ENCODE measurements at places on chromosomes 12 and 14. TPM values are rescaled to one million over a fixed set of nuclear protein-coding genes. Genes with fewer than 3 reads are reported as not detected.
A peak's percentile ranks its signal among the peaks of the same experiment; 100 is the strongest.

Gene ANKRD33
- total RNA-seq: 0.81 TPM

GRCh38 chr14:24194186-24194872, 912 bp downstream of the TM9SF1 start:
- DNase-seq: no peak

DNA sequence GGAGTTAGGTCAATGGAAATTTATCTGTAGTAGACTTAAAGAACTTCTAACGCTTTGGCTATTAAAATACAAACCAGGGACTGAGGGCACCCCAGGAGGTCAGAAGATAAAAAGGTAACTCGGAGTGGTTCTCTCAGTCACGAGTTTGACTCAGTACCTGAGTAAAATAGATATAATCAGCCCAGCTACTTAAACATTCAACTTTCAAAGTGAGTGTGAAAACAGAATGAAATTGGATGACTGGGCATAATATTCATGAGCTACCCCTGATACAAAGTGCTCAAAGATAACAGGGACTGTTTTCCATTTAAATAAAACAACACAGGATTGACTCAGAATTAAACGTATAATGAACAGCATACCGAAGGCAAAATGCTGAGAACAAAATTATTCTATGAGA, 75.0 kb downstream of the FOXN3 start:
- DNase-seq: no peak

DNA sequence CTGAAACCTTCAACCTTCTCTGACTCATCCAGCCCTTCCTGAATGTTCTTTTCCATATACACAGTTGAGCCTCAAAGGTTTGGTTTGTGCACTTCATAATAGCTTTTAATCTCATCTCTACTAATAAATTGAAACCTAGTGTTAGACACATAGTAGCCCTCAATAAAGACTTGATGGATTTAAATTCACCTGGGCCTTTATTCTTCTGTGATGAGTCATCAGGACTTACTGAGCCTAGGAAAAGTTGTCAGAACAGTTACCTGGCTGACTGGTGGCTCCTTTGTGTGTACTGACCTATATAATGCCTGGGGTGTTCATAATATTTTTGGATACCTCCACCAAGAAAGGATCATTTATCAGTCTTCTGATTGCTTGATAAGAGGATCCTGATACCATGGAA, 86.4 kb upstream of the NTF3 start:
- DNase-seq: no peak

Gene SART3
- total RNA-seq: 80.7 TPM

DNA sequence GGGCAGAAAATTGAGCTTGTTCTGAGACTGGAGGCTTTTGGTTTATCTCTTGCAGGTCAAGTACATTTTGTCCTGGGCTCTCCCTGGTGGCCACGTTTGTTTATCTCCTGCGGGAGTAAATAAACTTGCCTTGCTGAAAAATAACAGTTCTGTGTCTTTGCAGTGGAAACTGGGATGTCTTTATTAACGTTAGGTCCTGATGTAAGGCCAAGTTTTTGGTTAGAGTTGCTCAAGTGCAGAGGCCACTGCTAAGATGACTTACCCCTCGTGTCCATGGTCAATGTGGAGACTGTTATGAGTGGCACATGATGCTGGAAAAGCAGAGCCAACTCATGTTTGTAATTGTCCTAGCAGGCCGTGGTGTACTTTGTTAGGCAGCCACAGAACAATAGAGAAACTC, 3.8 kb downstream of the PTPN11 start:
- no peak for DNase-seq

DNA sequence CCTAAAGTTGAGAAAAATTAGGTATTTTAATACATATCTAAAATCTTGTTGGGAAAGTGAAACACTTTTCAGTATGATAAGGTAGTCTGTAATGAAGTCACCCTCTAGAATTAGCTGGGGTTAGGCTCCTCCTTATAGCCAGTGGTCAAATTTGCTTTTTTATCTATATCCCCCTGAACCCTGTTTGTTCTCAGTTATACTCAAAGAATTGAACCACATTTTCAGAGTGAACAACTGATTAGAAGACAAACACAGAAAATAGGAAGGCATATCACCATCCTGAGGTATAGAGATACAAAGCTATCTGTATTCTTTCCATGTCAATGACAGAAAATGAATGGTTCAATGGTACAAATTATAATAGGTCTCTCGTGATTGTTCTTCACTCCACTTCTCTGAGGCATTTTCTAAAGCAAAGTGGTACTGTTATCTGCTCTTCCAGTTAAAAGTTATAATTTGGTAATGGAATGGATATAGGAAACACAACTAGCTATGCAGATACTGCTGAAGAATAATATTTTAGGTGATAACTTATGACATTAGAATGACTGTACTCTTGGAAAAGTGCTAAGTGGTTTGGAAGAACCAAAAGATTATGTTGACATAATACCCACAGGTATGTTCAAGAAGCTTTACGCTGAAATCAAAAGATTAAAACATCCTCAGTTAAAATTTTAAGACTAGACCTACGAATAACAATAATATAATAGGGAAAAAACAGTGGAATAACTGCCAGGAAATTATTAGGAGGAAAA, 27.6 kb downstream of the WASHC3 start:
- no peak for DNase-seq

Gene ADAM20
- 0.28 TPM for total RNA-seq

Gene FSCB
- not detected for total RNA-seq

Gene GZMH
- not detected for total RNA-seq

GRCh38 chr14:90534091-90534837, 137.4 kb downstream of the CALM1 start:
- no peak for DNase-seq

DNA sequence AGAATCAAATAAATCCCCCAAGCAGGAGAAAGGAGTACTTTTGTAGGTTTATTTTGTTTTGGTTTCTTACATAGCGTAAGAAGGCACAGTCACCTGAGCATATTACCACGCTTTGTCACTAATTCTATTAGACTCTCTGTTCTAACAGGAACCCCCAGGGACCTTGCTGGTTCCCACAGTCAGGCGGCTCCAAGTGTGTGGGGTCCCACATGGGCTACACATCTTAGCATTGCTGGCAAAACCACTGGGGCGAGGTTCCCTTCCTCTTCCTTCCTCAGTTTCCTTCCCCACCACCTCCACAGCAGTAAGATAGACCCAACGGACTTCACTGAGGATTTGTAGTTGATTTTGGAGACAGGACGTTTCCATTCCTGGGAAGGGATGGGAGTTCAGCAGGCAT, 49.1 kb downstream of the TMEM132C start:
- no peak for DNase-seq

GRCh38 chr12:113273053-113273725, 51.9 kb downstream of the TPCN1 start:
- DNase-seq: no peak

Gene DPPA3
- total RNA-seq: 2.0 TPM

Gene SMCO2
- 0.20 TPM for total RNA-seq

GRCh38 chr14:22657861-22658260, 13.7 kb upstream of the OR6J1 start:
- no peak for DNase-seq

GRCh38 chr12:129305851-129306250, 452.6 kb downstream of the GLT1D1 start:
- no peak for DNase-seq

DNA sequence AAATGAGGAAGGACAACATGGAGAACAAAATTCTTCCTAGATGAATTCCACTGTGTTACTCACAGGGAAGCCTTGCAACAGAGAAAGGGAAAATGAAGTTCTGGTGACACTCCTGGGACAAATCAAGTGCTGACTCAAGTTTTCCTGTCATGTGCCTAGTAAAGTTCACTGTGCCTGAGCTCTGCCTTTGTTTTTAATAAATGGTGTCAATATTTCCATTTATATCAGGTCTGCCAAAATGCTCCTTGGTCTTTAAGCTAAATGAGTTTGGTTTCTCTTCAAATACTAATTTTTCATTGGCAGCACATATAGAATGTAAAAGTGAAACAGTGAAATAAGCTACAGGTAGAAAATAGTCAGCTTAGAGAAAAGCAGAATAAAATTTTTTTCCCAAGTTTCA, 33.0 kb downstream of the HIGD1C start:
- DNase-seq: no peak

DNA sequence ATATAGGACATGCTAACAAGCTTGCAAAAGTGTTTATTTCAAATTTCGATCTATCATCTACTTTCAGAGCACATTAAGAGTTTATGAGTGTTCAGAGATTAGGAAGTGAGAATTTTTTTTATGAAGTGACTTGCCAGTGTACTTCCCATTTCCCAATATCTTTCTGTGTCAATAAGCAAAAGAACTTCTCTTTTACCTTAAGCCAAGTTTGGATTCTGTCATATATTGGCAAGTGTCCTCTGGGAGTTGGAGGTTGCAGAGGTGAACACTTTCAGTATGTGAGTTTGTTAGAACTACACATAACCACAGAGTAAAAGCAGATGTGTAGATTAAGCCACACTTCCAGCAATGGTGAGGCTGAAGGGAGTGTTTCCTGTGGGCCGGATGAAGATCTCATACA, 16.6 kb upstream of the KLRF1 start:
- DNase-seq: no peak

Gene KERA
- total RNA-seq: not detected

DNA sequence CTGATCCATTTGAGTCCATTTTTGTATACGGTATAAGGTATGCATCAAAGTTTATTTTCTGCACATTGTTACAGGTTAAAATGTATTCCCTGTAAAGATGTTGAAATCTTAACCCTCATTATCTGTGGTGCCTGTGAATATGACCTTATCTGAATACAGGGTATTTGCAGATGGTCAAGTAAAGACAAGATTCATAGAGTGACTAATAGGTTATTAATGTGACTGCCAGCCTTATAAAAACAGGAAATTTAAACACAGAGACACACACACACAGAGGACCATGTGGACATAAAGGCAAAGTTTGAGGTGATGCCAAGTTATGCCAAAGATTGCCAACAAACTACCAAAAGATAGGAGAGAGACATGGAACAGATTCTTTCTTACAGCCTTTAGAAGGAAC, 347.2 kb upstream of the DCN start:
- no peak for DNase-seq

DNA sequence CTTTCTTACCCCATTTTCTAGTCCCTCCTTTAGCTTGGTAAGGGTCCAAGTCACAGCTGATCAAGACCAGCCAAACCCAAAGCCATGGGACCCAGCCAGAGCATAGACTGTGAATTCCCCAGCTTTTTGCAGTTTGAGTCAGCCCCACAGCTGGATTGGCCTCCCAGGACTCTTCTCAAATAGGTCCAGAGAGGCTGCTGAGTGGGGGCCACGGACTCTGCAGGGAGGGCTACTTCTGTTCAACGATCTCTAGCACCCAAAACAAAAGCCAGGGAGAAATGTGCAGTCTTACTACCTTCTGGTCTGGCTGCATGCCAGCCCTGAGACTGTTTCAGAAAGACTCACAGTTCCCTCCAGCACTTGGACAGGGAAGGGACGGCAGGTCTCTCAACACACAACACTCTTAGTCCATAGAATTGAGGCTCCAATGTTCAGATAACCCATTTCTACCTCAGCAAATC, 1.6 kb downstream of the VDR start:
- no peak for DNase-seq

DNA sequence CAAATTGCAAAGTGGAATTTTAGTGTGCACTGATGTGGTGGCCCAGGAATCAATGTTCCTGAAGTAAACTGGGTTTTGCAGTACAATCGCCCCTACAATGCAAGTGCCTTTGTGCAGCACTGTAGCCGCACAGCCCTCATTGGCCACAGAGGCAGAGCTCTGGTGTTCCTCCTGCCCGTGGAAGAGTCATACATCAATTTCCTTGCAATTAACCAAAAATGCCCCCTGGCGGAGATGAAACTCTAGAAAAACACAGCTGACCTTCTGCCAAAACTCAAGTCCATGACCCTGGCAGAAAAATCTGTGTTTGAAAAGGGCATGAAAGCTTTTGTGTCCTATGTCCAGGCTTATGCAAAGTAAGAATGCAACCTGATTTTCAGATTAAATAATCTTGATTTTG, 117.9 kb upstream of the PRB2 start:
- DNase-seq: peak; percentile 45

- no peak for DNase-seq
Measured at GRCh38 chr14:93078870-93079269, 36.9 kb downstream of the ITPK1 start.

Gene BIN2
- not detected for total RNA-seq

Gene HDAC7
- total RNA-seq: 72.1 TPM

DNA sequence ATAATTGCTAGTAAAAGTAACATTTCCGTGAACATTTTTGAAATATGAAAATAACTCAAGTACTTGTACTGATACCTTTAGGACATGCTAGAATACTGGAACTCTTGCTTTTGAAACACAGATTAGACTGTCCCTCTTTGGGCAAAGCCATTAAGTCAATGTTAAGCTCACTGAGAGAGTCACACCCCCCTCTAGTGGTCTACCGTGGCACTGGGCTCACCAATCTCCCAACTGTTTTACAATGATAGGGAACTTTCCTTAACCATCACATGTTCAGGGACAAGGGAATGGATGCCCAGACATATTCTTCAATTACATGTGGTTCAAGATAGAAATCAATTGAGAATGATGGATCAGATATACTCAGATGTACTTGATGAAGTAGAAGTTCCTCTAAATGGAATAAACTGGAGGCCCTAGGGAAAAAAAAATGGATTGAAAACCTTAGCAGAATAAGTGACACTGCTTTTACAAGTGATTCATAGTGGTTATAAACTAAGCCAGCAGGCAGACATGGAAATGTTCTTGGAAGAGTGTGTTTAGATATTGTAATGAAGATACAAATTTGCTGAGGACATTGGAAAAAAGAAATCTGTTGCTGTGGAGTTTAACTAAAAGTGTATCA, 17.8 kb downstream of the NANOG start:
- DNase-seq: peak; percentile 87

DNA sequence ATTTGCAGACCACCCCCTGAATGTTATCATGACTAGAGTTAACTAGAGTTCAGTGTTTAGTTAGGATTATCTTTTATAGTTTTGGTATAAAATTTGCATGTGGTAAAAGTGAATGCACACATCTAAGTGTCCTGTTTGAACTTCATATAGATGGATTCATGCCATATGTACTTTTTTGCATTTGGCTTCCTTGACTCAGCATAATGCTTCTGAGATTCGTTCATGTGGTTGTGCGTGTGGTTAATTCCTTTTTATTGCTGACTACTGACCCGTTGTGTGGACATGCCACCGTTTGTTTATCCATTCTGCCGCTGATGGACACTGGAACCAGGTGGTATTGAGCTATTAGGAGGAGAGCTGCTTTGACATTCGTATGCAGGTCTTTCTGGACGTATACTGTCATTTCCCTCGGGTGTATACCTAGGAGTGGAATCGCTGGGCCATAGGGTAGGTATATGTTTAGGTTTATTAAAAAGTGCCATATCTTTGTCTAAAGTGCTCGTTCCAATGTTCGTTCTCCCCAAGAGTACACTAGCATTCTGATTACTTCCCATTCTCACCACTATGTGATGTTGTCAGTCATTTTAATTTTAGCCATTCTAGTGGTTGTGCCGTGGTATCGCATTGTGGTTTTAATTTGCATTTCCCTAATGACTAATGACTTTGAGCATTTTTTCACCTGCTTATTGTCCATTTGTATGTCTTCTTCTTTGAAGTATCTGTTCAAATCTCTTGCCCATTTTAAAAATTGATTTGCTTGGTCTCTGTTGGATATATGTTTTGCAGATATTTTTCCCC, 37.7 kb downstream of the RIN3 start:
- DNase-seq: no peak

Gene APOF
- total RNA-seq: not detected

Gene NXPH4
- 2.1 TPM for total RNA-seq

Gene P2RX2
- 1.8 TPM for total RNA-seq

GRCh38 chr14:103138301-103139131, 15.3 kb downstream of the TNFAIP2 start:
- DNase-seq: peak; percentile 62
